Activated CD8-positive, alpha-beta T cell treated with anti-CD3 and anti-CD28 coated beads for 36 hours (primary cell): ENCODE measurements at places on chromosomes 13 and 19. TPM values are rescaled to one million over a fixed set of nuclear protein-coding genes. Genes with fewer than 3 reads are reported as not detected.

The DPF1 gene
- 0.47 TPM for total RNA-seq

The SLC10A2 gene
- not detected for total RNA-seq

The MCEMP1 gene
- total RNA-seq, result not detected

- peak; percentile 59 for DNase-seq
- H3K36me3 ChIP-seq, result no peaks in the 10 kb centered on the region
- H3K4me1 ChIP-seq, result peaks cover 16% of the 10 kb centered on the region
- peaks cover 21% of the 10 kb centered on the region for H3K27me3 ChIP-seq
These were observed 33.9 kb upstream of the CEACAM8 start for GRCh38 chr19:42628411-42629140.

- no peaks in the 10 kb centered on the region for H3K27me3 ChIP-seq
- no peak for DNase-seq
- H3K4me3 ChIP-seq, result no peak overlapping the region
- no peaks in the 10 kb centered on the region for H3K36me3 ChIP-seq
These were observed 4.9 kb upstream of the ZNF787 start for GRCh38 chr19:56125806-56126590.

DNA sequence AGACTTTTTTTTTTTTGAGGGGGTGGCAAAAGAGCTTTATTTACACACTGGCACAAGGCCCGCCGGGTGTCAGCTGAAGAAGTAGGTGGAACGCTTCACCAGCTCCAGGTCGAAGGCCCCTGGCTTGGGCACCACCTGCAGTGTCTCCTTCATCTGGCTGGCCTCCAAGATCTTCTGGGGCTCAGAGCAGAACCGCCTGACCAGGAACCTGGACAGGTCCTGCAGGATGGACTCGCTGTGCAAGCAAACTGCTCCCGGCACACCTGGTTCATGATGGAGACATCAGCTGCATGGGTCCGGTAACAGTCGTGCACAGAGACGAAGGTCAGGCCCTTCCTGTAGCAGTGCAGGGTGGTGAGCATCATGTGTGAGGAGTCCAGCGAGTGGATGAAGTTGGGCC is 4.4 kb upstream of the CYP4F2 start:
- H3K27ac ChIP-seq, result no peak overlapping the region
- no peak overlapping the region for H3K4me3 ChIP-seq
- no peaks in the 10 kb centered on the region for H3K36me3 ChIP-seq
- DNase-seq, result no peak
- H3K4me1 ChIP-seq, result peaks cover 13% of the 10 kb centered on the region

DNA sequence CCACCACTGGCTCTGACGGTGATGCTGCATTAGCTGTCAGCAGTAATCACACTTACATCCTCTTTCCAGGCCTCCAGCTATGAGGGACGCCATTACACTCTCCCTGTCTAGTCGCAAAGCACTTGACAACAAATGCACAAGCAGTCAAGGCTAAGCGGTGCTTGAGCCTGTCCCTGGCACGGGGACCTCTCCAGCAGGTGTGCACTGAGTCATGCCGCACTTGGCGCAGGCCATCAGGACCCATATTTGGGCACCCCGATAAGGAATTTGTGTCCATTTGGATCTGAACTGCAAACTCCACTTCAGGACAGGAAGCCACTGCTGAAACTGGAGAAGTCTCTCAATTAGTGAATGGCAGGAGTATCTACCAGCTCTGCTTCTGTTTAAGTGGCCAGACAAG is 301.9 kb upstream of the OBI1 start:
- no peaks in the 10 kb centered on the region for H3K36me3 ChIP-seq
- no peaks in the 10 kb centered on the region for H3K4me1 ChIP-seq
- H3K27ac ChIP-seq, result no peak overlapping the region
- no peak for DNase-seq

DNA sequence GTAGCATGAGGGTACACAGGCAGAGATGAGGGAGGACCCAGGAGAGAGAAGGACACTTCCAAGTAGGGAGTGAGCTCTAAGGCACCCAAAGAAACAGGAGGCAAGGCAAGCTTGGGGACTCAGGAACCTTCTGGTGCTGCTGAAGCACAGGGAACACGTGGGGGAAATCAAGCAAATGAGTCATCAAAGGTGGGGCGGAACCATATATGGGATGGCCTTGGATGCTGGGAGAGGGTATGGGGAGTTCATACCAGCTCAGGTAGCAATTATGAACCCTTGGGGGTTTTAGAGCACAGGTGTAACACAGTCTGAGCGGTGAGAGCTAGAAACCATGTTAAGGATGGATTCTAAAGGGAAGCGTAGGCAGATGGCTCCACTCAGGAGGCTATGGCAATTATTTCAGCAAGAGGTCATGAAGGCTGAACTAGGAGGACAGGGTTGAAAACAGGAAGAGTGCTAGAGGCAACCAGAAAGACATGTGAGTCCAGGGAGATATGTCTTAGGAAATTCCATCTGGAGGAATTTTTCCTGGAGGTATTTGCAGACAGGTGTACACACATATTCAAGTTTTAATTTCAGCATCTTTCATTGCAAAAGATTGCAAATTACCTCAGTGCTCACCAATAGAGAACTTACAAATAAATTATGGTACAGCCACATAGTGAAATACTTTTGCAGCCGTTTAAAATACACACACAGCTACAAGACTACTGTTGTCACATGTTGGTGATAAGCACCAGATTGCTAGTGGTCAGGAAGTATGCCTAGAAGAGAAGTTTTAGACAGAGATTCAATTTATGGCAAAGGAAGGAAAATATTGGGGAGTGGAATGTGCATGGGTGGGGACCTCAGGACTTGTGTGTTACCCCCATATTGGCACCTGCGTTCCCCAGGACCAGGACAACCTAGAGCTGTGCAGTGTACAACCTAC is 77.0 kb downstream of the STARD13 start:
- peaks cover 13% of the 10 kb centered on the region for H3K27me3 ChIP-seq
- H3K4me1 ChIP-seq, result peaks cover 6% of the 10 kb centered on the region
- no peak overlapping the region for H3K27ac ChIP-seq
- H3K36me3 ChIP-seq, result no peaks in the 10 kb centered on the region
- no peak overlapping the region for H3K4me3 ChIP-seq

The CALR3 gene
- not detected for total RNA-seq

DNA sequence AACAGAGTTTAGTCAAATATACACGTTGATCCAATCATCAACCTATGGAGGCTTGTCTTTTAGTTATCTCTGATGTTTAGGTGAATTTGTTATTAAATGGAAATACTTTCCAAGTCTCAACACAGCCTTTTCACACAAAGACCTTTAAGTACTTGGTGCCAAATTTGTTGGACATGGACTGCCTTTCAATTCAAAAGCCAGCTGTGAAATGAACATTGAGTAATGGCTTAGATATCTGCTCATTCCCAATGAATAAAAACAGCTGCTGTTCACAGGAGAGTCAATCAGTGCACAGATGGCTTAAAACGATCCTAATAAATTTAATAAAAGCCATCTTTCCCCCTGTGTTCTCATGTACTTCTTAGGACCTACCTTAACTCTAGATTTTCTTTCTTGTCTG is 19.9 kb upstream of the DHRS12 start:
- no peaks in the 10 kb centered on the region for H3K27me3 ChIP-seq
- peaks cover 85% of the 10 kb centered on the region for H3K4me1 ChIP-seq
- H3K36me3 ChIP-seq, result no peaks in the 10 kb centered on the region

The PDX1 gene
- not detected for total RNA-seq

- no peaks in the 10 kb centered on the region for H3K36me3 ChIP-seq
- H3K27me3 ChIP-seq, result no peaks in the 10 kb centered on the region
These were observed 20.7 kb downstream of the LYPD3 start for GRCh38 chr19:43444531-43445287.

The DGKH gene
- total RNA-seq, result 15.2 TPM

DNA sequence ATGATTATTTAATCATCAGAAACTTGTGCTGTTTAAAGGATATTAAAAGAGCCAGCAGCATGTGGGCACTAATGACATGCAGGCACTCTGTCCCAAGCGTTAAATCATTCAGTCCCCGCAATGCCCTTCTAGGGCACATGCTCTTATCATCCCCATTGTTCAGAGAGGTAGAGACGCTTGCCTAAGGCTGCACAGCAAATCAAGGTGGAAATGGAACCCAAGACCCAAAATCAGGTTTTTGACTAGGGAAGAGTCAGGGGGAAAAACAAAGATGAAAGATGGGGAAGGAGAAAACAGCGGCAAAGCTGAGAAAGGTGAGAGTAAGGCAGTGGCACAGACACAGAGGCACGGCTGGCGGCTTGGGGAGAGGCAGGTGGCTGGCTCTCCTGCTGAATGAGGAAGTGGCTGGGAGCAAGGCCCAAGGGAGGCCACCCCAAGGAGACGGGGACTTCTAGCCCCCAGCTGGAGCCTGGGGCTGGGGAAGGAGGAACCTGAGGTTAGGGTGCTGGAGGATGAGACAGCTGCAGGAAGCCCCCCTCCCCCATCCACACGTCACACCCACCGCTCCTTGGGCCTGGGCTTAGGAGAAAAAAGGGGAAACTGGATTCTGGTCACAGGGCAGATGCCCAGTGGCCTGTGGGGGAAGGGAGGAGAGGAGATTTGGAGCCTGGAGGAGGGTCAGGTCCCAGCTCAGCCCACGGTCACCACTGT is 1.0 kb upstream of the TYROBP start:
- DNase-seq, result no peak
- H3K4me1 ChIP-seq, result peaks cover 46% of the 10 kb centered on the region
- no peak overlapping the region for H3K4me3 ChIP-seq
- H3K27ac ChIP-seq, result peak overlapping the region; percentile 35

GRCh38 chr19:12090807-12091206 is 26.3 kb downstream of the ZNF844 start:
- H3K36me3 ChIP-seq, result peaks cover 18% of the 10 kb centered on the region
- no peak overlapping the region for H3K27ac ChIP-seq
- H3K4me3 ChIP-seq, result peak overlapping the region; percentile 24
- peak; percentile 88 for DNase-seq
- H3K27me3 ChIP-seq, result peaks cover 5% of the 10 kb centered on the region

DNA sequence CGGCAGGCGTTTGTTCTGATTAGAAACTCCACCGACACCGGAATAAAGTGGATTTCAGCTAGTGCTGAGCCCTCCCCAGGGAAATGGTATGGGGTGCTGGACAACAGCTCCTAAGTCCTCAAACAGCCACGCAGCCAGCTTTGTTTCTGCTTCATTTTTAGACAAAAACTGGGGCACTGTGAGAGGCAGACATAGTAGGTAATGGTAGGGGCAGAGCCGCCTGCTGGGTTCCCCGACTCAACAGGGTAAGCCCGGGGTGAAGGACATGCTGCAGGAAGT is 39.7 kb downstream of the CARS2 start:
- peaks cover 8% of the 10 kb centered on the region for H3K4me1 ChIP-seq
- peaks cover 59% of the 10 kb centered on the region for H3K36me3 ChIP-seq
- no peak overlapping the region for H3K27ac ChIP-seq
- no peak overlapping the region for H3K4me3 ChIP-seq
- H3K27me3 ChIP-seq, result no peaks in the 10 kb centered on the region

DNA sequence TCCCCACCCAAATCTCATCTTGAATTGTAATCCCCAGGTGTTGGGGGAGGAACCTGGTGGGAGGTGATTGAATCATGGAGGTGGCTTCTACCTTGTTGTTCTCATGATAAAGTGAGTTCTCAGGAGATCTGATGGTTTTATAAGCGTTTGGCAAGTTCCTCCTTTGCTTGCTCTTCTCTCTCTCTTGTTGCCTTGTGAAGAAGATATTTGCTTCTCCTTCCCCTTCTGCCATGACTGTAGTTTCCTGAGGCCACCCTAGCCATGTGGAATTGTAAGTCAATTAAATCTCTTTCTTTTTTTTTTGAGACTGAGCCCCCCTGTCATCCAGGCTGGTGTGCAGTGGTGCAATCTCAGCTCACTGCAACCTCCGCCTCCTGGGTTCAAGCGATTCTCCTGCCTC is 34.4 kb downstream of the VSTM1 start:
- no peak for DNase-seq
- H3K4me3 ChIP-seq, result no peak overlapping the region
- H3K36me3 ChIP-seq, result no peaks in the 10 kb centered on the region
- no peak overlapping the region for H3K27ac ChIP-seq

- H3K4me1 ChIP-seq, result peaks cover 43% of the 10 kb centered on the region
- H3K4me3 ChIP-seq, result no peak overlapping the region
- H3K27me3 ChIP-seq, result no peaks in the 10 kb centered on the region
- H3K36me3 ChIP-seq, result peaks cover 2% of the 10 kb centered on the region
- peak; percentile 31 for DNase-seq
These were observed 475.6 kb downstream of the COG6 start for GRCh38 chr13:40130871-40131636.

The LRG1 gene
- 0.09 TPM for total RNA-seq

DNA sequence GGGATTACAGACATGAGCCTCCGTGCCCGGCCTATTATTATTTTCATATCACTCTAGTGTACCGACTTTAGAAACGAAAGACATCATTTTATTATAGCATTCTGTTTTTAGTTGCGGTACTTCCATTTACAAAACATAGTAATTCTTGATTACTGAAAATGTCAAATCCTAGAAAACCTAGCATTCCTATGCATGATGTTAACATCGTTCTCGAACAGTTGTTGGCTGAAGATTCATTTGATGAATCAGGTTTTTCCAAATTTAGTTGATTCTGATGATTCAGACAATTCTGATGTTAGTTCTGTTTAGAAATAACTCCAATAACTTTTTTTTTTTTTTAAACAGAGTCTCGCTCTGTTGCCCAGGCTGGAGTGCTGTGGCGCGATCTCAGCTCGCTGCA is 11.5 kb upstream of the MTRF1 start:
- no peaks in the 10 kb centered on the region for H3K27me3 ChIP-seq
- peaks cover 33% of the 10 kb centered on the region for H3K4me1 ChIP-seq
- no peak overlapping the region for H3K4me3 ChIP-seq
- no peak overlapping the region for H3K27ac ChIP-seq
- peaks cover 12% of the 10 kb centered on the region for H3K36me3 ChIP-seq

The CBLC gene
- not detected for total RNA-seq

DNA sequence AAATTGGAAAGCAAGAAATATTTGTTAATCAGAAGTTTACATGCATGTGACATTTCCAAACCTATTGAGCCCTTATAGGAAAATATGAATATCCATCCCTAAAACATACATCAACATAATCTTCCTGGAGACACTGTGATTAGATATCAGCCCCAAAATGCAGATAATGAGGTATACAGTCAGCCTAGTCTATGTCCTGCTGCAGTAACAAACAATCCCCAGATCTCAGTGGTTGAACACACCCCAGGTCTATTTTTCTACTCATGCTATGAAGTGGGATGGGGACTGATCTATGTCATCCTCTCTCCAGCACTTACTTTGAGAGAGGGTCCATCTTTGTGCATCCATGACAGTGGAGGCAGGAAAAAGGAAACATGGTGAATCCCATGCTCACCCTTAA is 31.2 kb downstream of the CACNA1A start:
- peaks cover 2% of the 10 kb centered on the region for H3K36me3 ChIP-seq
- H3K27ac ChIP-seq, result no peak overlapping the region
- peaks cover 13% of the 10 kb centered on the region for H3K27me3 ChIP-seq
- H3K4me3 ChIP-seq, result no peak overlapping the region
- DNase-seq, result no peak
